ENCODE measurements at places on chromosomes 11 and 22.

GRCh38 chr22:17436981-17437412 lies 67.7 kb downstream of the CECR2 start:
- no peak for DNase-seq

- DNase-seq = no peak
Measured at GRCh38 chr11:82792319-82792718, 58.7 kb upstream of the FAM181B start.

DNA sequence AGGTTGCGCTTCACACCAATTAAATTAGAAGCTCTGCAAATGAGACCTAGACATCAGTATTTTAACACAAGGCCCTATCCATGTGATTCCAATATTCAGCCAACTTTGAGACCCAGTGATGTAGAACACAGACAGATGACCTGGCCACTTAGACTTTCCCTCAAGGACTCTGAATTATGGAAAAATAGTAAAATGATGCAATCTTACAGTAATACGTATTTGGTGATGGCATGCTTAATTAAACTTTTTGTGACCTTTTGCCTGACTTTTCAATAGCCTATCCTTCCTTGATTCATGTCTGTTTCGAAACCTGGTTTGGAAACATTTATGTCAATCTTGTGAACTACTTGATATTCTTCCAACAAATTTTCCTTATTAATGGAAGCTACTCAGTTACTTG lies 521.2 kb downstream of the KCNA4 start:
- DNase-seq = no peak

DNA sequence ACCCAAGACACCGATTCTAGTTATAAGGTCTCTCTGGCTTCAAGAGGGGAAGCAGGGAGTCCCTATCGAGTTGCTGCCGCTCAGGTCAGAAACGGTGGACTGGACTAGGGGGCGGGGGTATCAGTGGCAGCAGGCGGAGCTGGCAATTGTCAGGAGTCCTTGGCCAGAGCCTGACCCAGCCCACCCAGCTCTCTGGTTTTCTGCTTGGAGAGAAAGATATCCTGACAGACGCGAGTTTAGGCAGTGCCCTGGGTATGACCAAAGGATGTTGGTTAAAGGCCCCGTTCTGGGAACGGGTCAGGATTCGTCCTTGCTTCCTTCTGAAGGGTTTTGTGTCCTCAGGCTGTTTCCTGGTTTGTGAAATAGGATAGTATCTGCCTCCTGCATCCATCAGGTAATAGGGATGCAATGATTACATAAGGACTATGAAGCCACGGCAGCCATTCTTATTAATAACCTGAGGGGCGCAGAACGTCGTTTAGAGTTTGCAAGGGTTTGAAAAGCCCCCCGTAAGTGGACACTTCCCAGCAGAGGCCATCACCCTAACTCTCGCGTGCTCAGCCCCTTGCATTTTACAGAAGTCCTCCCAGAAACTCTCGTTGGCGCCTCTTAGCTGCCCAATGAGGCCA lies 700 bp upstream of the DEPDC5 start:
- no peak for DNase-seq

GRCh38 chr22:22942511-22943329 lies 55.1 kb downstream of the IGLL5 start:
- no peak for DNase-seq

DNA sequence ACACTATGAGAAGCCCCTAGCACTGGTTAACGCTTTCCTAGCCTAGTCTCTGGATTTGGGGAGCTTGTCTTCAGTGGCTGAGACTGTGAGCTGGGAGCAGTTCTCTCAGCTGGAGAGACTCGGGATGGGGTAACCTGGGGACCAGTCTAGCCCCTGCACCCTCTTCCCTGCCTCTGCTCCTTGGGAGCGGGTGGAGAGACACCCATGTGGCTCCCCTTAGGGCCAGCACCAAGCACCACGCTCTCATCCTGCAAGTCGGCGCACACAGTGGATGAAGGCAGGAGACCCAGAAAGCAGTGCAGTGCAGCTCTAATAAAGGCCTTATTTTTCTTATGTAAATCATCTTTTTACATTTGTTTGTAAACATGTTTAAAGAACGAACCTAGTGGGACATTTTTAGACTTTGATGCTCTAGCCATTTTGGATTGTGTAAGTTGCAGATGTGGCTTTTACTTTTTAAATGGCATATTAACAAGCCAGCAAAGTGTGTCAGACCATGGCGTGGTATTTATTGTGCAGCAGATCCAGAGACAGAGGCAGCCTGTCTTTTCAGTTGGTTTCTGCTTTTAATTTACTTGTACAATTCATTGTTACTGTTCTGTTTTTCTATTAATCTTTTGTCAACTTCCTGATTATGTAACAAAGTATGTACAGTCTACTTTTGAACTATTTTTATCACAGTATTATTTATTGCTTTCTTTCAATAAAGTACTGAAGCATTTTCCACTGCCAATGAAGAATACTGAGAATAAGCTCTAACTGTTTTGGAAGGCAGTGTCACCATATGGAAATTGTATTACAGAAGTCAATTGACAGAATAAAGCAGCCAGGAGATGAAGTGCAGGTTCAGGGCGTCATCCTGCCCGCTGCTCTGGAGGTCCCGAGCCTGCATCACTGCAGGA lies 14.4 kb upstream of the CTTN start:
- DNase-seq = no peak

GRCh38 chr11:68329978-68330699 lies 17.7 kb downstream of the LRP5 start:
- DNase-seq = no peak

- no peak for DNase-seq
Measured at GRCh38 chr11:14409891-14410290, 50.9 kb upstream of the RRAS2 start.

DNA sequence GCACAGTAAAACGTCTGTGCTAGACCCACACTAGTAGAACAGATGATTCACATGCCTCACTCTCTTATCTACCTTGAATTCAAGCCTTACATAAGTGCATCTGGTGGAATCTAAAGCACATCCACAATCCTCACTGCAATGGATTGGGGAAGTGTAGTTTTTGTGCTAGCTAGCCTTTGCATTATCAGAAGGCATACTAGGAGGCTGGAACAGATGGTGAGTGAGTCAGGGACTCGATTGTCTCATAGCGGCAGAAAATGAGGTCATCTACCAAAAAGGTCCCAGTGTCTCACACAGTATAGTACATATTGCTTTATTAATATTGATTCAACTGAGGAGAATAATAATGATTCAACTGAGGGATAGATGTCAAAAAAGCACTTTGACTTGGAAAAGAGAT lies 9.3 kb downstream of the MSANTD4 start:
- DNase-seq = no peak

DNA sequence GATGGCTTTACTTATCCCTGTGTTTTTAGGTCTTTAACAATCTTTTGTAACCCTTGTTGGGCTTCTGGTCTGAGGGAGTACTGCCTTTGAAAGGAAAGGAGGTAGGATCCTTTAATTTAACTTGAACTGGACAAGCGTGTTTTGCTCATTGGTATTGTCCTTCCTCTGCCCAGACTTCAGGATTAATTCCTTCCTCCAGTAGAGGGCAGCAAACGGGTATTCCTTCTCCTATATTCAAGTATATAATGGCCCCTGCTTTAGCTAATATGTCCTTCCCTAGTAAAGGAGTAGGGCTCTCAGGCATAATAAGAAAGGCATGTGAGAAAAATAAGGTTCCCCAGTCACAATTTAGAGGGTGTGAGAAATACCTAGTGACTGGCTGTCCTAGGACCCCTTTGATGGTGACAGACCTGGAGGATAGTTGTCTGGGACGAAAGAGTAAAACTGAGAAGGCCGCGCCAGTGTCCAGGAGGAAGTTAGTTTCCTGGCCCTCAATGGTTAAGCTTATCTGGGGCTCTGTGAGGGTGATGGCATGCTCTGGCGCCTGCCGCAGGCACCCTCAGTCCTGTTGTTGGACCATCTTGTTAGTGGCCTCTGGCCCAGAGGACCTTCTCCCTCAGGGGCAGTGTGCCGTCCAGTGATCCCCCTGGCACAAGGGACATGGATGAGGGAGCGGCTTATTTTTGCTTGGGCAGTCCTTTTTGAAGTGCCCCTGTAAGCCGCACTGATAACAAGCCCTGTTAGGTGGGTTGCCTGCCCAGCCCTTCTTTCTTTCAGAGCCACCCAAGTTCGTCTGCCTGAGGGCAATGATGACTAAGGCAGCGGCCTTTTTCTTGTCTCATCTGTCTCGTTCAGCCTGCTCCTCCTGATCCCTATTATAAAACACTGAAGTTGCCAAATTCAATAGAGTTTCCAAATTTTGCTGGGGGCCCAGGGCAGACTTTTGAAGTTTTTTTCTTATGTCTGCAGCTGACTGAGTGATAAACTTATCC lies 51.8 kb downstream of the C11orf71 start:
- DNase-seq = peak; percentile 17

DNA sequence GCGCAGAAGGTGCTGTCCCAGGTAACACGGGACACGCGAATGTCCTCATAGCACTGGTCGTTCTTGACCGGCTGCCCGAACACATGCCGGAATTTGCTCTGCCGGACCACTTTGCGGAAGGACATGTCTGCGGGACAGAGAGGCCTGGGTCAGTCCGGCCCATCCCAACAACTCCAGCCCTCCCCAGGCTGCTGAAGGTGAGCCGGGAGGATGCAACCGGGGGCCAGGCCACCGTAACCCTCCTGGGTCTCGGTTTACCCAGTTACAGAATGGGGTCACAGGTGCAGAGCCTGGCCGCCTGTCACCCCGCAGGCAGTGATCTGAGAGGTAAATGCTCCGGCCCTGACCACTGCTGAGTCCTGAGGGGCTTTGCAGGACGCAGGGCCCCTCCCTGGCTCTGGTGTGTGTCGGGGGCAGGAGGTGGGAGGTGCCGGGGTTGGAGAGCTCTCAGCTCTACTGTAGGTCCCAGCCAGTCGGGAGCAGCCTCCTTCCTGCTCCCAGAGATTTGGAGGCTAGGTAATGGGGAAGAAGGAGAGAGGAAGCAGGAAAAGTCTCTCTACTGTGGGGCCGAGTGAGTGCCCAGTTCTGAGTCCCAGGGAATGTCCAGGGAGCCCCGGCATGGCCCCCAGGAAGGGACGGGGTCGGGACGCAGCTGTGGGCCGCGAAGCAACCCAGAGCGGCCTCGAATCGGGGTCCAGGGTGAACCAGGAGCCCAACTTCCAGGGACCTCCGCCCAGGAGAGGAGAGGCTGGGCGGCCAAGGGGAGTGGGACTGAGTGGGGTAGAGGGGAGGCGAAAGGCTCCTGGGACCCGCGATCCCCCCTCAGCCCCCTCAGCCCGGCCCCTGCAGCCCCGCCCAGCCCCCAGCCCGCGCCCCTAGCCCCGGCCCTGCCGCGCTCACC lies 522 bp downstream of the CORO1B start:
- no peak for DNase-seq

GRCh38 chr11:15738931-15739330 lies 617.4 kb downstream of the SOX6 start:
- DNase-seq = no peak

DNA sequence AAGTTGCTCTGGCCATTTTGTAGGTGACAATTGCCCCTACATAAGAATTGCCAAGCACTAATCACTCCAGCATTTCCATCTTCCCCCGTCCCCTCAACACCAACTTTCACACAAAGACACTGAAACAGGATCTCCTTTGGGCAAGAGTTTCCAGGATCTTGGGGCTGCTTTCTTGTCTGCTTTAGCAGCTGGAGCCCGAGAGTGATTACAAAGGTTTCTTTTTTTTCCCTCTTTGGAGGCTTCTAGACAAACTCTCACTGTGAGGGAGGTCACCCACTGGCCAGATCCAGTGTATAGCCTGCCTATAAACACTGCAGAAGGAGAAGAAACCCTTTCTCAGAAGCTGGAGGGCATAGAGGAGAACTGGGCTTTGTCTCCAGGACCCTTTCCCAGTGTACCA lies 92.5 kb downstream of the APIP start:
- DNase-seq = no peak

- no peak for DNase-seq
Measured at GRCh38 chr11:36774603-36775002, 176.6 kb upstream of the RAG2 start.

GRCh38 chr22:30969532-30970355 lies 679 bp downstream of the TUG1 start:
- no peak for DNase-seq

GRCh38 chr11:15750535-15751308 lies 605.6 kb downstream of the SOX6 start:
- DNase-seq = no peak

DNA sequence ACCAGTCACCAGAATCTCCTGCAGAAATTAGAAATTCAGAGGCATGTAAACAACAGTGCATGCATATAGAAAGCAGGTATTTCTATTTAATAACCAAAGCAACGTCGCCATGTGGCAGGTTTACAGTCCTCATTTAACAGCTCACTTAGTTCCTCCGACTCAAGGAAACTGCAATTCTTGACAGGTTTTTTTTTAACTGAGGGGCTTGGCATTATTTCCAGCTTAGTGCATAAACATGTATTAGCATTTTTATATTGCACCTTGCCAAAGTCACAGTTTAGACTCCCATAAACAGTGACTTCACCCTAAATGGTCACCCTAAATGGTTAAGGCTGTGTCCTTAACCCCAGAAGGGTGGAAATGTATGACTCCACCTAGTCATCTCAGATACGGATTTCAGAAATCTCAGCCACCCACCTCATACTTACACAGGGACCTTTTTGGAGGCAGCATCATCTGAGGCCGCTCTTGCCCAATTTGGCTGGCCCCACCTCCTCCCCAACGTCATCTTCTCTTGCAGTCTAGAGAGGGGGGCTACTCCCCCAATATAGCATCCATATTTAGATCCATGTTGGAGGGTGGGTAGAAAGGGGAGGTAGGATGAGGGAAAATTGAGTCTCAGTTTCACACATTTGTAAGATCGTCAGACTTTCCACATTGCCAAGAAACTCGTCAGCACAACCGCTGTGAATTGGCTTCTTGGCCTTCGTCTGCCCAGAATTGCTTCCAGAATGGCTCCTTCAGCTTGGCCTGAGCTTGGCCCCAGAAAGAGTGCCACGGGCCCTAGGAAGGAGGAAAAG lies 31.8 kb upstream of the SLC35C1 start:
- no peak for DNase-seq

All from Panc1 (cell line).